ENCODE measurements at places on chromosomes 2 and 18.

DNA sequence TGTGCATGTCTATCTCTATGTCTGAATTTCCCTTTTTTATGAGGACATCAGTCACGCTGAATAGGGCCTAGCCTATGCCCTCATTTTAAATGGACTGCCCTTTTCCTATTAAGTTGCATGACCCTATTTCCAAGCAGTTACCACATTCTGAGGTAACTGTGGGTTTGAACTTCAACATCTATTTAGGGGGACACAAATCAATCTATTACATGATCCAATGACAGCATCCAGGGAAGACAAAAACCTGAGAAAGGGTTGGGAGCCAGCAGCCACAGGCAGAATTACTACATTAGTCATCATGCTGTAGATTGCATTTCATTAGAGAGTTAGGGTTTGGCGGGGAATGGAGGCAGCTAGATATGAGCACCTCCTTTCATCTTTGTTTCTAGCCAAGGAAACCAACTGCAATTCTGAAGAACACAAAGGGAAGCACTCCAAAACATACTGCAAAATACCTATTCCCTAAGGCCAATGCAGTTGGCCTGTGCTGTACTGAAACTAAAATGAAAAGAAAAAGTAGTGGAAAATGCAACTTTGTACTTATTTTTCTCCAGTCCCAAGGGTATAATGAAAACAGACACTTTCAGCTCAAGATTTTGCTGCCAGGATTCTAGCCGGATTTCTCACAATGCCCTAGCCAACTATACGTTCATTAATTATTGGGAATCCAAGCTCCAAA lies 40.4 kb upstream of the C1D start:
- peak; percentile 10 for DNase-seq

DNA sequence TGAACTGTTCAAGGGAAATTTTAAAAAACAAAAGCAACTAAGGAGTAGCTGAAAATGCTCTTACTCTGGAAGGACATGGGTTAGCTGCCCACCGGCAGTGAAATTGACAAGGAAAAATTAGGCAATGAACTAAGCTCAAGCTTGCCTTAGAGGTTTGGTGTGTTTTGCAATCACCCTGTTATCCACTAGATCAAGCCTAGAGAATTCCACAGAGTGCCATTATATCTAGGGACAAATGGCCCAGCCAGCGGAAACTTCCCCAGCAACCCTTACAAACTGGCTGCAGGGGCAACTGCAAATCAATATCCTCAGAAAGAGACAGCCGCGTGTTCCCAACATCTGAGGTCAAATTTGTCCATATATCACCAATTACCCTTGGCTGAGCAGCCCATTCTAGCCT lies 258.2 kb downstream of the SP3 start:
- no peak for DNase-seq

- DNase-seq = peak; percentile 86
Measured at GRCh38 chr2:12176623-12177454, 430.4 kb downstream of the LPIN1 start.

DNA sequence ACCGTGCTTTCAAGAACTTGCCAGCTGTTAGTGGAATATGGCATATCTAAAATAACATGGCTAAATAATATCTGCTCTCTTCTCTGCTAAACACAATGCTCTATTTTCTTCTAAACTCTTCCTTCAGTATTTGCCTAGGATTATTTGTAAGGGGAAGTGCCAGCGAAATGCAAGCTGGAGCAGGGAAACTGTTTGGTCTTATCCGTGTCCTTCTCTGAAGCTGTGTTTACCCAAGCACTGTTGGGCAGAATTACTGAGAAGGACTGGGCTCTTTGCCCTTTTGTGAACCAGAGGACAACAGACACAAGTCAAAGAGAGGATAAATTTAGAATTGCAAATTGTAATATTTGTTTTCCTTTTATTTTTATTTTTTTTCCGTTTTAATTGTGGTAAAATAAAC lies 23.6 kb downstream of the CPO start:
- DNase-seq = no peak

DNA sequence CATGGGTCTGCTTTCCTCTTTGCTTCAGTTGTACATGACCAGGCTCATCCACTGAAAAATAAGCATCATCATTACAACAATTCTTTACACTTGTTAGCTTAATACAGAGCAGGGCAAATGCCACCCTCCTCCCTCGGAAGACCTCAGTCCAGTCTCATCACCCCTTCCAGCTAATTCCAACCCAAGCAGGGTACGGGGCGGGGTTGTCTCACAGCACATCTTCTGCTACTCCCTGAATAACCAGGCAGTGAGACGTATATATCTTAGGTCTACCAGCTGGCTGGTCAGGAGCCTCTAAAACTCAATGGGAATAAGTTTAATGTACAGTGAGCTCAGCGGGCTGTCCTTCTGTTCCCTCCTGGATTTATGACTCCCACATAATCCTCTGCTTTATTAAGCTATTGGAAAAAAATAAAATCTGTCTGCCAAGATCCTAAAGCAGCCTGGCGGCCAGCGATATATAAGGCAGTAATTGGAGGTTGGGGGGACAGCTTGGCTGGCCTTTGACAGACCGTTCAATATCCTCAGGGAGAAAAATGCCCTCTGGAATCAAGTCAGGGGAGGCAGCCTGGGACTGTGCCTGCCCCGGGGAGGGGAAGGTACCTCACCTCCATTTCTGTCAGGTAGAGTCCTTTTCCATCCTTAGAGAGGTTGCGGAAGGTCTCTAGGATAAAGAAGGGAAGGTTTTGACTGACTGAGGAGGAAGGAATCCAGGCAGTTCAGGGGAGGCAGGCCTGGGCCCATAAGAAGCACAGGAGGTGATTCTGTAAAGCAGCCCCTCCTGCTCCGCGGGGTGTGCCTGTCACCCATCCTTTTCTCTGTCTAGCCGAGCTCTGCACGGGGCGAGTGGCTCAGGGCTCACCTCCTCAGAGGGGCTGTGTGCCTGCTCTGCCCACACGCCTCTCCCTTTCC lies 76.3 kb downstream of the CAPN13 start:
- no peak for DNase-seq

- DNase-seq = no peak
Measured at GRCh38 chr2:136131961-136132824, 14.2 kb upstream of the CXCR4 start.

DNA sequence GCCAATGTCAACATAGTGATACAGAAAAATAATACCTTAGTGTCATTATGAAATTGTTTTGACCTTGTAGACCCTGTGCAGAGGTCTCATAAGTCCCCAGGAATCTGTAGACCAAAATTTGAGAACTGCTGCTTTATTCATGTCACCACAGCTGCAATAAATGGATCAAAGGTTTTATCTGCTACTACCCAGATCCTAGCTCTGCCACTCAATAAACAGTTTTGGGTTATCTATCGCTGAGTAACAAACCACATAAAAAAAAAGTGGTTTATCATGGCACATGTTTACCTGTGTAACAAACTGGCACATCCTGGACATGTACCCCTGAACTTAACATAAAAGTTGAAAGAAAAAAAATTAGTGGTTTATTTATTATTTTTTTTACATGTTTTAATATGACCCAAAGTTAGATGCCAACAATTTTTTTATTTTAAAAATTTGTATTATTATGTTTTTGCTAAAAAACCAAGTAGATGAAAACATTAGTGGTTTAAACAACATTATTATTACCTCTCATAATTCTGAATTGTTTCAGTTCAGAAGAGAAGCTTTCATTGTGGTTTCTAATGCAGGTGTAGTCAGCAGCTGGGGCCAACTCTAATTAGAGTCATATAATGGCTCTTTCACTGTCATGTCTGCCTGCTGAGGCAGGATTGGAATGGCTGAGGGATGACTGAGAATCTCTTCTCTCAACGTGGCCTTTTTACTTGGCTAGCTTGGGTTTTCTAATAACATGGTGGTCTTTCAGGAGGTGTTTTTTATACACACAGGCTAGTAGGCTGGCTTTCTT lies 103.3 kb upstream of the SLC38A11 start:
- DNase-seq = no peak

GRCh38 chr2:3476985-3477327 lies 42.4 kb downstream of the ADI1 start:
- DNase-seq = no peak

DNA sequence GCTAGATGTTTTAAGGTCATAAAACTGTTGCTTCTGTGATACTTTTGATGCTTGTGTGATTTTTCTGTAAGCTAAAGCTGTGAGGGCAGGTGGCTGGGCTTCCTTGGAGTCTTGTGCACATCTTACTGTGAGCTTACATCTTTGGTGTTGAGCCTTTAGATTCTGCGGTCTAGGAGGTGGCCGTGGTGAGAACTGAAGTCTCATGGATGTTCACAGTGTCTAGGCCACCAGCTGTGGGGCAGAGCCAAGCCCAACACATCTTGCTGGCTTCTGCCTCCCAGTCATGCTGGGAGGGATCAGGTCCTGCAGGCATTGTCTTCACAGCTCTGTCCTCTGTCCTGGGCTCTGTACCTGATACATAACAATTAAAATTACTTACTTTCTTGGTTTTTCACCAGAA lies 219.7 kb upstream of the HS6ST1 start:
- no peak for DNase-seq

DNA sequence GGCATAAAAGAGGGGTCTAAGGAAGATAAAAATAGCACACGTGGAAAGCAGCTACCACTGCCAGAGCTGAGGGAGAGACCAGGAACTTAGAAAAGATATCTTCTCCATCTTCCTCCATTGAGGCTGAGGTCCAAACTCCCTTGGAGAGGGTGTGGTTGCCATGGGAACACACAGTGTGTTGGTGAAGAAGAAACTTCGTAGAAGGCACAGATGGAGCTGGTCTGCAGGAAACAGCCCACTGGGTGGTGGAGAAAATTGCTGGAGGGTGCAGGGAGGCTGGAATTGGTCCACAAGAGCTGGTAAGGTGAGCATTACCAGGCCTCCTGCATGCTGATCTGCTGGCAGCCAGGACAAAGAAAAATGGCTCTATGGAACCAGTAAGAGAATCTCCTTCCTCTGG lies 191.0 kb downstream of the HRH4 start:
- DNase-seq = no peak

GRCh38 chr18:9787712-9788111 lies 79.6 kb downstream of the RAB31 start:
- peak; percentile 65 for DNase-seq

- DNase-seq = no peak
Measured at GRCh38 chr2:61693744-61694143, 155.6 kb upstream of the XPO1 start.

DNA sequence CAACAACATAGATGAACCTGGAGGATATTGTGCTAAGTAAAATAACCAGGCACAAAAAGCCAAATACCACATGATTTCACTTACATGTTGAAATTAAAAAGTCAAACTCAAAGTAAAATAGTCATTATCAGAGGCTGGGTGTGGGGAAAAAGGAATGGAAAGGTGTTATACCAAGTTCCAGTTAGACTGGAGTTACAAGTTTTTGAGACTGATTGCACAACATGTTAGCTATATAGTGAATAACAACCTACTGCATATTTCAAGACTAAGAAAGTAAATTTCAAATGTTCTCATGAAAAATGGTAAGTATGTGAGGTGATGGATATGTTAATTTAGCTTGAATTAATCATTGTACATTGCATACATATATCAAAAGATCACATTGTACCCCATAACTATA lies 116.8 kb upstream of the HNMT start:
- DNase-seq = no peak

GRCh38 chr2:32427672-32428610 lies 71.1 kb downstream of the BIRC6 start:
- DNase-seq = no peak

DNA sequence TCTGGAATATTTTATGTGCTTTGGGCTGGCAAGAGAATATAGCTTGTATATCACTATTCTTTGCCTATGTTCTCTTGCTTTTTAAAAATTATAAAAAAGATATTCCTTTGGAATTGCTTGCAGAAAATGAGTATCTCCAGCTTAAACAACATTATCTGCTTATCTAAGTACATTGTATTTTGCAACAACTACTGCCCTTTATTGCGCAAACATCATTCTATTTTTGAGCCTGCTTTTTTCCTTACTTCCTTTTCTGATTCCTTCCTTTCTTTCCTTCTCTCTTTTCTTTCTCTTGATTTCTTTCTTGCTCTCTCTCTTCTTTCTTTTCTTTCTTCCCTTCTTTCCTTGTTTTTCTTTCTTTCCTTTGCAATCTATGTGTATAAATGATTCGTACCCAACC lies 74.0 kb downstream of the UNC80 start:
- no peak for DNase-seq

- DNase-seq = no peak
Measured at GRCh38 chr2:198242093-198242492, 437.7 kb downstream of the PLCL1 start.

GRCh38 chr2:6441800-6442199 lies 423.9 kb downstream of the CMPK2 start:
- no peak for DNase-seq

- DNase-seq = no peak
Measured at GRCh38 chr2:181364492-181365170, 92.6 kb upstream of the ITGA4 start.

DNA sequence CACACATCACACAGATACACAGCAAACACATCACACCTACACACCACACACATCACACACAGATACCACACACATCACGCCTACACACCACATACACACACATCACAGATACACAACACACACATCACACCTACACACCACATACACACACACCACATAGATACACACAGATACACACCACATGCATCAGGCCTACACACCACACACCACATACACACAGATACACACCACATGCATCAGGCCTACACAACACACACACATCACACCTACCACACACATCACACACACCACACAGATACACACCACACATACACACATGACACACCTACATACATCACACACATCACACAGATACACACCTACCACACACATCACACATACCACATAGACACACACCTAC lies 158.8 kb downstream of the NDUFA10 start:
- DNase-seq = no peak

- peak; percentile 69 for DNase-seq
Measured at GRCh38 chr2:85754313-85755095, 713 bp downstream of the ATOH8 start.

GRCh38 chr18:4605212-4605611 lies 150.1 kb upstream of the DLGAP1 start:
- DNase-seq = no peak

GRCh38 chr2:177553176-177553884 lies 160.8 kb downstream of the AGPS start:
- DNase-seq = peak; percentile 18

DNA sequence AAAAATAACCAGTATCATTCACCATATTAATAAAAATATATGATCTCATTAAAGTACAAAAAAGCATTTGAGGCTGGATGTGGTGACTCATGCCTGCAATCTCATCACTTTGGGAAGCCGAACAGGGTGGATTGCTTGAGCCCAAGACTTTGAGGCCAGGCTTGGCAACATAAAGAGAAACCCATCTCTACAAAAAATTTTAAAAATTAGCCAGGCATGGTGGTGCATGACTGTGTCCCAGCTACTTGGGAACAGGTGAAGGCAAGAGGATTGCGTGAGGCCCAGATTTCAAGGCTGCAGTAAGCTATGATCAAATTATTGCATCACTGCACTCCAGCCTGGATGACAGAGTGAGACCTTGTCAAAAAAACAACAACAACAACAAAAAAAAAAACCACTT lies 75.9 kb downstream of the RAD51AP2 start:
- peak; percentile 0 for DNase-seq

Data from EL (cell line).